Gastroesophageal sphincter (tissue), 4 donors: ENCODE measurements at places on chromosomes 2 and 18.
A peak's percentile ranks its signal among the peaks of the same experiment; 100 is the strongest.

DNA sequence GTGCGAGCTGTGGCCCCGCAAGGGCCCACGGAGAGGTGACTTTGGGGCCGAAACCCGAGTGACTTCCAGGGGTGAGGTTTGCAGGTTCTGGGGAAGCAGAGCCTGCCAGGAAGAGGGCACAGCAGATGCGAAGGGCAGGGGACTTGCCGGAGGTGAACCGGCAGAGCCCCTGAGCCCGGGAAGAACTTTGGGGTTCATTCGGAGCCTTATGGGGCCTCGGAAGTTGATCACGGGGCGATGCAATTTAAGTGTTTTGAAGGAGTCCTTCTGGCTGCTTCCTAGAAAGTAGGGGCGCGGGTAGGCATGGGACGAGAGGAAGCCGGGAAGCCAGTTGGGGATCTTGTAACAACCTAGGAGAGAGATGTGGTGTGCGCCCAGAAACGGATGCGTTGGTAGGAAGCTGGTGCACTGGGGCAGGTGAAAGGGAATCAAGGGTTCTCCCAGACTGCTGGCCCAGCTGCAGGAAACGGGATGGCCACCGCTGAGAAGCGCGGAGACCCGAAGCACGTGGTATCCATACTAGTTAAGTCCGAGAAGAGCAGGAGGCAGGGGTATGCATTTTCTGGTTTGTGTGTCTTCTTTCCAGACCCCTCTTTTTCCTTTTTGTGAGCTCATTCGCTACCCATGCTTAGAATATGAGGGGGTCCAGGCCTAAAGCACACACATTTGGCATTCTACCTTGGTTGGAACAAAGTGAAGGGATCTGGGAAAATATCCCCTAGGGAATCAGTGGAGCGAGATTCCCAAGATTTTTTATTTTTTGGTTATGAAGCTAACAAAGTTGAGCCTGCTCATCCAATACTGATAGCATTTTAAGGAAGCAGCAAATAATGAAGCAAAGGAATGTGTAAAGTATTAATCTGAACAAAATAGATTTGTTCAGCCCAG lies 758 bp downstream of the SCLY start:
- ATAC-seq: no peak

DNA sequence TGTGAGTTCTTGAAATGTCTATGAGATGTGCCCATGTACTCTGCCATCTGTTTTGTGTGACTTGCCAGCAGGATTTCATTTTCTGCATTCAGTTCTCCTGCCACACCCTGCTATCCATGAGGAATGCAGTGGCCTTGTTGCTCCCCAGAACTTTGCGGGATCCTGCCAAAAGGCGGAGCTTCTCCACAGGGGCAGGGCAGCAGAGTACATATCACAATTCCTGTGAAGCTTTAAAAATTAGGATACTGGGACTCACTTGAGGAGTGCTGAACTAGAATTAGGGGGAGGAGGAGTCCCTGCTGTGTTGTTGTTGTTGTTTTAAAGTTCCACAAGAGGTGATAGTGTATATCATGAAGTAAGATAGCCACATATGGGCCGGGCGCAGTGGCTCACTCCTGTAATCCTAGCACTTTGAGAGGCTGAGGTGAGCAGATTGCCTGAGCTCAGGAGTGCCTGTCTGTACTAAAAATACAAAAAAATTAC lies 76.4 kb downstream of the TANC1 start:
- no peak for ATAC-seq

DNA sequence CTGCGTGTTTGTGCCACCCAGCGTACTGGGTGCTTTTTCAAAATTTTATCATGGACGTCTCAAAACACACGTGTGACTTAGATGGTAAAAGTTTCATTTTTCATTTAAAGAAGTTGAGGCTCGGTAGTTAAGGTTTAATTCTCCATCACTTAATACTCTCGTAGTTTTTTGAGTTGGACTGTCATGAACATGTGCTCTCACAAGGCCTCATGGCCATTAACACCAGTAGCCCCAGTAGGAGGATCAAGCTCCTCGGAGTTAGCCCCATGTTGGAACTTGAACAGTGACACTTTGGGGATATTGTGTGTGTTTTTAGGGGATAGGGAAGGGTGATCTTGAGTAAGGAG lies 15.3 kb downstream of the NMUR1 start:
- ATAC-seq: peak; percentile 1

- no peak for ATAC-seq
Observed at GRCh38 chr18:2910261-2910660, 63.5 kb downstream of the EMILIN2 start.

DNA sequence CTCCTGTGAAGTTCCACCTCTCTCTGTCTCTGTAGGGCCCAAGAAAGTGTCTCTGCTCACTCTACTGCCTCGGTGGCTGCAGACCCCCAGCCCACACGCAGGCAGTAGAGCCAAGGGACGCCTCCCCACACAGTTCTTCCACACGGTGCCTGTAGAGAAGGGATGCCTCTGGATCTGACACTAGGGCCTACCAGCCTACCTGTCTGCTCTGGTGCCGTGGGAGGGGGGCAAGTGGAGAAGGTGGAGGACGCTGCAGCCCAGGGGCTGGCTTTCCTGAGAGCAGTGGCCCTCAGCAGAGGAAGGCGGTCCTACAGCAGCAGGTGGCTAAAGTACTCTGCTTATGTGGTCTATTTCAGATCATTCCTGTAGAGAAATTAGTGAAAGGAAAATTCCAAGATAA lies 9.0 kb upstream of the TMEM214 start:
- ATAC-seq: no peak

DNA sequence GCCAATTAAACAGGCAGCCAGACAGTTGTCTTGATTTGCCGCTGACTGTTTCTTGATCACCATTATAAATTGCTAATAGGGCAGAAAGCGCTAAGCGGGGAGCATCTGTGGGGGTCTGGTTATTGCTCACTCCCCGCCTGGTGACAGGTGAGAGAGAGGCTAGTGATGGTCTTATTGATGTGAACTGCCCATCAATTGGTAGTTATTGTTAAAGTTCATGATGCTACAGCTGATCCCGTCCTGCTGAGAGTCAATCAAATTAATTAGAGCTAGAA lies 148.5 kb downstream of the LNPK start:
- ATAC-seq: no peak

- no peak for ATAC-seq
Observed at GRCh38 chr2:188746727-188747126, 227.4 kb upstream of the COL3A1 start.

- no peak for ATAC-seq
Observed at GRCh38 chr18:54806526-54806925, 21.8 kb upstream of the RAB27B start.
